A549 treated with ZK216348 at 1 μM for 4 hours (cell line): ENCODE measurements at places on chromosomes 7 and 10. TPM values are rescaled to one million over a fixed set of nuclear protein-coding genes. Genes with fewer than 3 reads are reported as not detected.

The DOCK4 gene
- 4.0 to 7.8 TPM (median 7.2 TPM) in 5 replicates for total RNA-seq

The SLC16A12 gene
- total RNA-seq = 0.09 to 0.27 TPM (median 0.19 TPM) in 5 replicates

The SPOCK2 gene
- 0.29 to 0.82 TPM (median 0.45 TPM) in 5 replicates for total RNA-seq

The CTTNBP2 gene
- 0.34 to 0.90 TPM (median 0.44 TPM) in 5 replicates for total RNA-seq

The UCN3 gene
- not detected in 5 replicates for total RNA-seq

The INHBA gene
- 0.20 to 1.0 TPM (median 0.61 TPM) in 5 replicates for total RNA-seq

The THSD7A gene
- total RNA-seq = 1.6 to 3.3 TPM (median 3.1 TPM) in 5 replicates

The NAT16 gene
- 0.13 to 0.29 TPM (median 0.22 TPM) in 5 replicates for total RNA-seq

The EBLN1 gene
- total RNA-seq = not detected in 5 replicates

The ASB10 gene
- not detected in 5 replicates for total RNA-seq

The SLC18A3 gene
- total RNA-seq = not detected in 5 replicates

The GIMAP7 gene
- total RNA-seq = not detected in 5 replicates

The SKIDA1 gene
- total RNA-seq = 1.1 to 1.6 TPM (median 1.3 TPM) in 5 replicates

The UBTD1 gene
- 11.2 to 21.6 TPM (median 19.1 TPM) in 5 replicates for total RNA-seq

The GPR158 gene
- total RNA-seq = 0.04 to 0.11 TPM (median 0.07 TPM) in 5 replicates

The HOXA9 gene
- total RNA-seq = 0.29 to 0.79 TPM (median 0.38 TPM) in 5 replicates
